ENCODE measurements at places on chromosomes 12 and 14. TPM values are rescaled to one million over a fixed set of nuclear protein-coding genes. Genes with fewer than 3 reads are reported as not detected.
A peak's percentile ranks its signal among the peaks of the same experiment; 100 is the strongest.

The RALGAPA1 gene
- total RNA-seq: 58.6 TPM

The PTGER2 gene
- 0.25 TPM for total RNA-seq

The HIP1R gene
- 8.8 TPM for total RNA-seq

The DAO gene
- 0.18 TPM for total RNA-seq

The OR6C68 gene
- not detected for total RNA-seq

The AKAP6 gene
- total RNA-seq: 66.8 TPM

DNA sequence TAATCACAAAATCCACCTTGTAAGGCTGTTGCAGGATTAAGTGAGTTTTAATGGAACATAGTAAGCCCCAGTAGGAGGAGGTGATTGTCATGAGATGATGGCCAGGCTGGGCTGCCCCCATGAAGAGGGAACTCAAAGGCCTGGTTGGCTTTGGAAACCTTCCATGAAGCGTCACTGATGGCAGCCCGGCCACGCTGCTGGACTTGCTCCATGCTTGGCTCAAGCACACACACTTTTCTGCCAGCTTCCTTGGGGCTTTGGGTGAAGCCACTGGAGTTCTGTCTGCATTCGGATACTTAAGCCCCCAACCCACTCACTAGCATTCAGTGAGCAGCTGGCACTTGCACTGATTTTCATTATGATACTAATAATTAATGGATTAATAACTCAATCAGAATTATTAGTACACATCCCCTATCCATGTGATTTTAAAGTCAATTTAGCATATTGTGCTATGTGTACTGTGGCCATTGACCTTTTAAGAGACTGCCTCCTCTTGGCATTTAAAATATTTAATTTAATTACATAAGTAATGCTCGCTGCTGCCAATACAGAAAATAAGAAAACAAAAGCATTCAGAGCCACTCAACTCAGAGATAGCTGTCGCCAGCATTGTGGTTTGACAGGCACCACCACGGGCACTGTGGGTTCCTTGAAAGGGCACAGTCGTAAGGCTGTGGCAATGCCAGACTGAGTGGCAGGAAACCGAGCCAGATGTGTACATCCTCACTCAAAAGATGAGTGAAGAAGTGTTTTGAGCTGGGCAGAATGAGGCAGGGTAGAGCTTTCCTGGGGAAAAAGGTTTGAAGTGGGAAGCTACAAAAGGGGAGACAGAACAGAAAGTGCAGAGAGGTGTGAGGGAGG lies 15.9 kb downstream of the KRT85 start:
- no peak for ATAC-seq

- ATAC-seq: no peak
Observed at GRCh38 chr12:104171785-104172569, 34.0 kb upstream of the NFYB start.

DNA sequence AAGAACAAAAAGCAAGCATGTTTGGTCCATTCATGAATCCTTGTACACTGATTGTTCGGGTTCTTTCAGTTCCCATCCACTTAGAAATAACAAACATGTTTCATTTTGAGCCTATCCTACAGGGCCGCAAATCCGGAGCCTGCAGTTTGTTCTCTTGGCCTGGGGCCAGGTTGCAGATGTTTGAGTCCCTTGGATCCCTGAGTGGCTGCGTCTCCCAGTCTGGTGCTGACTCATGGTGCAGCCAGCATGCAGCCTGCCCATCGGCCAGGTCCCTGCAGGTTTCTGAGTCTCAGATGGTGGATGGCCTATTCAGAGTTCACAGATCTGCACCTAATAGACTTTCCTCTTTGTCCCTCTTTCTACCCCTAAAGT lies 1.9 kb upstream of the DYNC1H1 start:
- ATAC-seq: peak; percentile 3

DNA sequence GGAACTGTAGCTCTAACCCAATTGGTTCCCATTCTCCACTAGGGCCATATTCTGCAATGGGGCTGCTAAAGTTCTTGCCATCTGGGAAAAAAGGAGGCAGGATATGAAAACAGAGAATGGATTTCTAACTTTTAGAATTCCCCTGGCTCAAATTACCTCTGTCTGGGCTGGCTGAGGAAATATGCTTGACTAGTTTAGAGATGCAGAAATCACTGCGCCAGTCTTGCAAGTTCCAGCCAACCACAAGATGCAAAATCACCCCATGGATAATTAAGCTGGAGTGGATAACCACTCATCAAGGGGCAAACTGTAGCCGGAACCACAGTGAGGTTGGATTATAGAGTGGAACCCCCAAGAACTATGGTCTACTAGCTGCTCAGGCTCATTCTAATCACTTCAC lies 126.3 kb downstream of the RALGAPA1 start:
- ATAC-seq: no peak

DNA sequence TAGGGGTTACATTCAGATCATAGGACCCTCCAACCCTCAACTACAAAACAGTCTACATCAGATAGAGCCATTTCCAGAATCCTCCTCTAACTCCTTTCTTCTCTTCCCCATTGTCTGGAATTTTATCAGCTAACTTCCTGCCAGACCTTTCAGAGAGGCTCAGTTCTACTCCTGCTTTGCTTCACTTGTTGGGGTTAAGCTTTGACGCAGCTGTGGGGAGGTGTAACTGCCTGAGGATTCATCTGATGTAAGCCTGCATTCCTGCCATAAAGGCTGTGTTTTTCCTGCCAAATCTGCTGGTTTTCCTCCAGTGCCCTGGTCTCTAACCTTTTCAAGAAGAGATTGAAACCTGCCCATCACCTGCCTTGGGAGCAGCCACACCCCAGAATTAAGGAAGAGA lies 16.9 kb downstream of the DHRS2 start:
- peak; percentile 63 for ATAC-seq

DNA sequence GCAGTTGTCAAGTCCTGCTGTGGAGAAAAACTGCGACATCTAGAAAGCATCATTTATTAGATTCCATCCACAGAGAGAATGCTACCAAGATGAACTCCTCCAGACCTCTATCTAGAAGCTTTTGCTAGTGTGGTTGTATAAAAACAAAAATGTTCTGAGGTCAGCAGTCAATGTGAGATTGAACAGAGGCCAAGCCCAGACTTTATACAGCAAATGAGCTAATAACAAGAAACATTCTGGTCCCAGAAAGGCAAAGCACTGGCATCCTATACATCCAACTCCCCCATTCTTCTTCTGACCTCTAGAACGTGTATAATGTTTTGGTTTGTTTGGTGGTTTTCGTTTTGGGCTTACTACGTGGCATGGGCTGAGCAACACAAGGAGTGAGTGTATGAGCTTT lies 26.7 kb upstream of the RIN3 start:
- ATAC-seq: no peak
